ENCODE measurements at places on chromosomes 13 and 19.

- DNase-seq, result no peak
Measured at GRCh38 chr19:35732540-35733179, 9.6 kb downstream of the IGFLR1 start.

DNA sequence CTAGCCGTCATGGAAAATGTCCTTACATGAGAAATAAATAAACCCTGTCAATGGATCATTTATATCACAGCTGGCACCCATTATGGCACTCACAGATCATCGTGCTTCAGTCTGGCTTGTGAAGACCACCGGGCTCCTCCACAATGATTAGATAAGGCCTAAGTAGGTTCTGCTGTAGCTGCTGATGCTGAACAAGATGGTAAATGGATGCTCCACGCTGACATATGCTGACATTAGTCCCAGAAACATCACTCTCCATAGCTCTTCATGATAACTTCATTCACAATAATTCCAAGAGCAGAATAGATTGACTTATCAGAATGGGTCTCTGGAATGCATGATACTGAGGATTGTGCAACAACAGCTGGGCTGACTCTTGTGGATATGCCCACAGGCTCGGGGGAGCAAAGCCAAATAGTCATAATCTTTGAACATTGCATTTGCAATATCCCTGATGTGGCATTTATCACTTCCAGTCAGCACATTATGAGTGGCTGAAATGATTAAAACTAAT lies 63.8 kb upstream of the RXFP2 start:
- DNase-seq, result no peak

DNA sequence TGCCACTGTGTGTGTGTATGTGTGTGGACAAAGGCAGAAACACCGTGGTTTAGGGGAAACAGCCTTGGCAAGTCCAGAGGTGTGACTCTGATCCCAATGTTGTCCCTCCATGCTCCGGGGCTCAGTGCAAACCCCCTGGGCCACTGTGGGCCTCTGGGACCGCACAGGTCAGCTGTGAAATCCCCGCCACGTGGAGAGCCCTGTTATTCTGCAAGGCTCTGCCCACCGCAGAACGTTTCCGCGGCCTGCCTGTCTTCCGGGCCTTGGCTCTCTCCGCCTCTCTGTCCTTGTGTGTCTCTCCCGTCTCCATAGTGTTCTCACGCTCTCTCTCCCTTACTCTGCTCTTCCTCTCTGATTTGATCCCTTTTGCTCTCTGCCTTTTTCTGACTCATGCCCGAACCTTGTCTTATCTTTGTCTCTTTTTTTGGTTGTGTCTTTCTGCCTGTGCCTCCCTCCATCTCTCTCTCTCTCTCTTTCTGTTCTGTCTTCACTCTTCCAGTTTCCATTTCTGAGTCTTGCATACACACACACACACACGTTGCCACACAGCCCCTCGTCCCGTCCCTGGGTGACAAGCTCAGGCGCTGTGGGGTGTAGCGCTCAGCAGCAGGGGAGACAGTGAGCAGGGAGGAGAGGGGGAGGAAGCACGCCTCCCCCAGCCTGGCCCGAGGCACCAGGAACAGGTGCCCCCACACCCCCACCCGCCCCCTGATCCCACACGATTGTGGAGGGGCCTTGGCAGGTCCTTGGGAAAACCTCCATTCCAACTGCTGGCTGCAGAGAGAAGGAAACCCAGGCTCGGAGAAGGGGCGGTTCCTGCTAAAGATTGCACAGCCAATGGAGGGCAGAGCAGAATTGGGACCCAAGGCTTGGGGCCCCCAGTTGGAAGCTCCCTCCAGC lies 3.0 kb downstream of the TTYH1 start:
- DNase-seq, result peak; percentile 60

- no peak for DNase-seq
Measured at GRCh38 chr19:51701468-51702100, 8.5 kb downstream of the SPACA6 start.

DNA sequence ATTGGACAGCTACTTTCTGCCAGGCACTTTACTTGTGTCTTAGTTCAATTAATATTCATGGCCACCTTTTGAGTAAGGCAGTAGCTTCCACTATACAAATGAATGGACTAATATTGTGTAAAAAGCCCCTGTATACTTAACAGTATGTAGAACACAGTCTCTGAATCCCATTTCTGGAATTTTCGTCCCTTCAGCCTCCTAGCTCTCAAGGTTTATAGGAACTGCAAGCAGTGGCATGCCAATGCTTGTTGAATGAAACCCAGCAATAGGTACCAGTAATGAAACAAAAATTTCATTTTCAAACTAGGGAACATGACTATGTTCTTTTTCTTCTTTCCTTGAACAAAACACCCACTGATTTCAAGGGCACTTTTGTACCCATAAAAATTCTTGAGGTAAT lies 361.6 kb downstream of the TDRD3 start:
- no peak for DNase-seq

GRCh38 chr13:74931698-74932433 lies 550.1 kb downstream of the TBC1D4 start:
- DNase-seq, result no peak

DNA sequence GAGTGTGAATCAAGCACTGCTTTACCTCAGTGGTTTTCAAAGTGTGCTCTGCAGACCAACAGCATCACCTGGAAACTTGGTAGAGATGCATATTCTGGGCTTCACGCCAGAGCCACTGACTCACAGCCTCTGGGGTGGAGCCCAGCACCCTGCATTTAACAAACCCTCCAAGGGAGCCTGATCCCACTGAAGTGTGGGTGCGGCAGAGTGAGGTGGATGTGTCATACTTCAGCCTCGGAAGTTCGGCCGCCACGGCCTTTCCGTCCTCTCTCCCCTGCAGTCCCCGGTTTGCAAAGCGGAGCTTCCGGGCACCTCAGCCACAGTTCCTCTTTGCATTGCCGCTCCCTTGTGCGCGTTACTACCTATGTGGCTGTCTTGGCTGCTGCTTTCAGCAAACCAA lies 33.3 kb upstream of the MICU2 start:
- no peak for DNase-seq

DNA sequence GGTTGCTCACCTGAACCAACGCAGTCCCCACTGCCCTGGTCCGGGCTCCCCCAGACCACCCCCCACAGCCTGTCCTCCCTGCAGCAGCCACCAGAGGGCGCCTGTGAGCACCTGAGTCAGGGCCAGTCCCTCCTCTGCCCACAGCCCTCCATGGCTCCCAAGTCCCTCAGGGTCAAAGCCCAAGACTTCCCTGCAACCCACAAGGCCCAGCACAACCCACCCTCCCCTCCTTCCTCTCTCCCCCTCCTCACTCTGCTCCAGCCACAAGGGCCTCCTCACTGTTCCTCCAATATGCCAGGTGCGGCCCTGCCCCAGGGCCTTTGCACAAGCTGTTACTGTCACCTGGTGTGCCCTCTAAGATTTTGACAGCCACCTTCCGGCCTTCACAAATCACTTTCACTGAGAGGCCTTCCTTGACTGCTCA lies 10.9 kb downstream of the GNA15 start:
- DNase-seq, result no peak

DNA sequence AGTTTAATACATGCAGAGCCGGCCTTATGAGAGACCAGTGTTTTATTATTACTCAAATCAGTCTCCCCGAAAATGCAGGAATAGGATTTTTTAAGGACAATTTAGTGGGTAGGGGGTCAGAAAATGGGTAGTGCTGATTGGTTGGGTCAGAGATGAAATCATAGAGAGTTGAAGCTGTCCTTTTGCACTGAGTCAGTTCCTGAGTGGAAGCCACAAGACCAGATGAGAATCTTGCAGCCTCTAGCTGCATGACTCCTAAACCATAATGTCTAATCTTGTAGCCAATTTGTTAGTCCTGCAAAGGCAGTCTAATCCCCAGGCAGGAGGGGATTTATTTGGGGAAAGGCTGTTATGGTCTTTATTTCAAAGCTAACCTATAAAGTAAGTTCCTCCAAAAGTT lies 1163.9 kb downstream of the DIAPH3 start:
- no peak for DNase-seq

- no peak for DNase-seq
Measured at GRCh38 chr19:46134527-46134926, 10.0 kb upstream of the IGFL3 start.

DNA sequence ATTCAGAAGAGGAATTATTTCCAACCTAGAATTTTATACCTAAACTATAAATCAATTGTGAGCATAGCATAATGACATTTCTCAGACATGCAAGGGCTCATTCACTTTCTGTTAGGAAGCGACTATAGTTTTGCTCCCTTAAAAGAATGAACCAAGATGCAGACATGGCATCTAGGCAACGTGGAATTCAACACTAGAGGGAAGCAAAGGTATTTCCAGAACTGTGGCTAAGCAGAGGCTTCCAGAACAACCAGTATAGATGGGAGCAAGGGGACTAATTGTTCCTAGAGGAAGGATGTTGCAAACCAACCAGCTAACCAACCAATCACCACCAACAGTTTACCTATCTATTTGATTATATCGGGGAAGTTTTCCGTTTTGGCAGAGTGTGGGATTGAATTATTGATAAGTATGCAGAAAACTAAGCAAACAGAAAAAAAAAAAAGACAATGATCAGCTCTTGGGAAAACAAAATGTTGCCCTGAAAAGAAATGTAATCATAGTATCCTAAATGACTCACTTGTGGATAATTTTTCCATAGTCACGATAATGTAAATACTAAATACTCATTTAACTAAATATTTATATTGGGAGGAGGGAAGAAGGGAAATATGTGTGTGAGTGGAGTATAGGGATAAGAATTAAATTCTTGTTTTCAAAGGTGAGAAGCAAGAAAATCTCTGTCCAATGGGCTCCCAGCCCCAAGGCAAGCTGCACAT lies 21.1 kb downstream of the ARL11 start:
- DNase-seq, result no peak

DNA sequence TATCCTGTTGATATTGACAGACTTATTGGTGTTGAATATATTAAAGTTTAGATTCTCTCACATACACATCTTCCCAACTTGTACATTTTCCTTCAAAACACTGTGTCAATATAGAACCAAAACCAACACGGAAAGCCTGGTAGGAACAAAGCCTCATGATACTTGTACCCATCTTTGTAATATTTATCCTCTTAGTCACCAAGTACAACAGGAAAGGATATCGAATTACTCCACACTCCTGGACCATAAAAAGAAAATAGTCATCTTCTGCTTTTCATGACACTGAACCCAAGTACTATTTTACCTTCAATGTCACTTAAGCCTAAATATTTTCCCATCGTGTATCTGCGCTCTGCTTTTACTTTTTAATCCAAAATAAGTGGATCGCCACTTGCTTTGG lies 702.9 kb upstream of the PCDH9 start:
- no peak for DNase-seq

- DNase-seq, result no peak
Measured at GRCh38 chr19:57559008-57559403, 657 bp downstream of the ZNF550 start.

DNA sequence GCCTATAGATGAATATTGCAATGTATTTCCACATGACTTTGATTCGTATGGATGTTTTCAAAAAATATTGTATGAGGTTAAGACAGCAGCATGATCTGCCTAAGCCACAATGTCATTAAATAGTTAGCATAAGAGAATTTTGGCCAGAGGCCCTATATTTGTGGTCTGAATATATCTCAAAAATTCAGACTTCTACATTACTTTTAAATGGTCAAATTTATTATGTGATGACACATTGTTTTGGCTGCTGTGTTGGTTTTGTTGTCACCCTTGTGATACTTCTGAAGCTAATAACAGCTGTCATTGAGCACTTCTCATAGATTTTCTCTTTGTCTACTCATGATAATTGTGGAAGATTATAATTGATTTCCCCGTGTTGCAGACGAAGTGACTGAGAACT lies 288.2 kb downstream of the MYO16 start:
- no peak for DNase-seq

GRCh38 chr13:111570911-111571310 lies 250.5 kb downstream of the TEX29 start:
- no peak for DNase-seq

- no peak for DNase-seq
Measured at GRCh38 chr13:65881561-65882155, 1348.5 kb downstream of the PCDH9 start.

DNA sequence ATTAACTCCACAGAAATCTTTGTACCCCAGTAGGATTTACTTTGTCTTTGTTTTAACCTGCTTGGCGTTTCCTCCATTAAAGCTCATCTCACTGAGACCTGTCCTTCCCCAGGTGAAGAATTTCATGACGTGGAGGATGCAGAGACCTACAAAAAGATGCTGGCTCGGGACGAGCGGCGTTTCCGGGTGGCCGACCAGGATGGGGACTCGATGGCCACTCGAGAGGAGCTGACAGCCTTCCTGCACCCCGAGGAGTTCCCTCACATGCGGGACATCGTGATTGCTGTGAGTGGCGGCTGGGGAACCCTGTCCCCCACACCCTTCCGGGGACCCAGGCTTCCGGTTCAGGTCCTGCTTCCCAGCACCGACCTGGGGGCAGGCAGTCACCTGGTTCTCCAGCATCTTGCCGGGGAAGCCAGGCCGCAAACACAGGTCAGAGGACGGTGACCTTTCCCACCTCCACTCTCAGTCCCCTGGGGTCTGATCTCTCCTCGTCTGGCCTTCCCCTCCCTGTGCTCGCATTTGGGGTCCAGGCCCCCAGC lies 9.2 kb downstream of the RCN3 start:
- no peak for DNase-seq

Measured in midbrain (tissue), 1 donor.